Renal cortex interstitium (tissue), 15 donors: ENCODE measurements at places on chromosomes 6 and 20.

- DNase-seq = peak; percentile 77
These were observed at the start of gene TXNDC5 for GRCh38 chr6:7910654-7911344. TSS of gene TXNDC5 (minus strand) at chr6:7910788. CDS start at chr6:7910776, 12 bp downstream.

- no peak for DNase-seq
These were observed 24.2 kb downstream of the MDGA1 start for GRCh38 chr6:37673436-37673835.

DNA sequence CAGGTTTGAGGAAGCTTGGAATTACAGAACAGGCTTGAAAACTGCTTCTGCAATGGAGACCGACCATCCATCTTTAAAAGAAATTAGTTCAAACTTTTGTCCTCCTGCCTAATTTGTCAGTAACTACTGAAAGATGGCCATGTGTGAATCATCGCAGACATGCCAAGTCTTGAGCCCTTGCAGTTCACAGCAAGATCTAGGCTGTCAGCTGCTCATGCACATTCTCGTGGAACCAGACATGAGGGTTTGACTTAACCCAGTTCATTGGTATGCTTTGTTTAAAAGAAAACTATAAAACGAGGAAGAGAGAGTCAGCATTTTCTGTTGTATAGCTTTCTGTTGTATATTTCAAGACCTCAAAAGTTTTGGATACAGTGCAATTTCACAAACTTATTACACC, 74.0 kb upstream of the SAMD5 start:
- no peak for DNase-seq

DNA sequence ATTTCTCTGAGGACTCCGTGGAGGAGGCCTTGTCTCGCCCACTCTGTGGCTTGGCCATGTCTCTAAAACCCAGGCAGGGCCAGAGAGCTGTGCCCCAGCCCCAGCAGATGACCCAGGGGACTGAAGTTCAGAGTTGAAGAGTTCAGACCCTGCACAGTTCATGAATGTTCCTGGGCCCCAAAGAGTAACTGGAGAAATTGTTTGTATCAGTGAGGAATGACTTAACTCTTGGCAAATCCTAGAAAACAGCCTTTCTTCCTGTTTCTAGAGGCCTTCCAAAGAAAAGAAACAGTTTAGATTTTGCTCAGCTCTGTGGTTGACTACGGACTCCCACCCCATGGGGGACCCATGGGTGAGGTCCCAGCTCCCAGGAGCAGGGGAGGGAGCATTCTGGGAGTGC, 62.1 kb upstream of the EYA2 start:
- no peak for DNase-seq

DNA sequence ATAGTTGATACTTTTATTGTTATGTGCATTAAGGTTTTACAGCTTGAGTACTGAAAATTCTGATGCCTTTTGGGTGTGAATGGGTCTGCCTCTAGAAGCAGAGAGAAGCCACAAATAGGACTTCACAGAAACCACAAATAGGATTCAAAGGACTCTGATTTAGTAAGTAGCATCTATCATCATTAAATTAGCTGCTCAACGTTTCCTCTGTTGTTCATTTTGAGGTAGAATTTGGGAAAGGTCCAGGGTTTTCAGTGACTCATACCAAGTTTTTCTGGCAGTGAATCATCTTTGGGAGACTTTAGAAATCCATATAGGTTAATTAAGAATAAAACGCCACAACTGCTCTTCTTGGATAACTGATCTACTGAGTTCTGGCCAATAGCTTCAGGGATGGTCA, 105.1 kb downstream of the PHF3 start:
- DNase-seq = no peak

- DNase-seq = no peak
These were observed 14.5 kb upstream of the CCN6 start for GRCh38 chr6:112039431-112039770.

- DNase-seq = no peak
These were observed 354.1 kb upstream of the CDH4 start for GRCh38 chr20:60897976-60898375.

DNA sequence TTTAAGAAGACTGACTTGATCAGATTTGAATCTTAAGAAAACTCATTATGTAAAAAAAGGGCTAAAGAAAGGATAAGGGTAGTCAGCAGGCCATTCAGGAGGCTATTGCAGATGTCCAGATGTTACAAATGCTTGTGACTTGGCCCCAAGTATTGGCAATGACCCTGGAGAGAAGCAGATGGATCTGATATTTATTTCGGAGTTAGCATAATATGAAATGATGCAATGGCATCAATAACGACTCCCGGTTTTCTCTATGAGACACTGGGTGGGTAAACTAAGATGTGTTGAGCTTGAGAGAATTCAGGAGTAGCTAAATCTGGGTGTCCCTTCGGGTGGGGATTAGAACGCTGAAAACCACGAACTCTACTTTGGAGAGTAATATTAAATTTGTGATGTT, 149.7 kb downstream of the LAMA2 start:
- no peak for DNase-seq

DNA sequence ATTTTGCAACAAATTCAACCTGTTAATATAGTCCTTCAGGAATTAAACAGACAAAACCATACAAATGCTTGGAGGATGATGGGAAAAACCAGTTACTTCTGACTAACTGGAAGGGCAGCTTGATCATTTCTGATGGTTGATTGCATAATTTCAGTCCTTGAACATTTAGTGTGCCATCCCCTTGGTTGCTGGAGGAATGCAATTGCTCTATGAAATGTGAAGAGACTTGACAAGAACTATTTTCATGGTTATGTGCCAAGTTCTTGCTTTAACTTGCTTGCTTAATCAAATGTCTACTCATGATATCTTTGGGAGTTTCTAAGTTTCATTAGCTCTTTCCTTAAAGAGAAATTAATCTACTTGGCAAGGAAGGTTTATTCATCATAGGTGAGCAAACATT, 45.2 kb downstream of the ANKEF1 start:
- no peak for DNase-seq

DNA sequence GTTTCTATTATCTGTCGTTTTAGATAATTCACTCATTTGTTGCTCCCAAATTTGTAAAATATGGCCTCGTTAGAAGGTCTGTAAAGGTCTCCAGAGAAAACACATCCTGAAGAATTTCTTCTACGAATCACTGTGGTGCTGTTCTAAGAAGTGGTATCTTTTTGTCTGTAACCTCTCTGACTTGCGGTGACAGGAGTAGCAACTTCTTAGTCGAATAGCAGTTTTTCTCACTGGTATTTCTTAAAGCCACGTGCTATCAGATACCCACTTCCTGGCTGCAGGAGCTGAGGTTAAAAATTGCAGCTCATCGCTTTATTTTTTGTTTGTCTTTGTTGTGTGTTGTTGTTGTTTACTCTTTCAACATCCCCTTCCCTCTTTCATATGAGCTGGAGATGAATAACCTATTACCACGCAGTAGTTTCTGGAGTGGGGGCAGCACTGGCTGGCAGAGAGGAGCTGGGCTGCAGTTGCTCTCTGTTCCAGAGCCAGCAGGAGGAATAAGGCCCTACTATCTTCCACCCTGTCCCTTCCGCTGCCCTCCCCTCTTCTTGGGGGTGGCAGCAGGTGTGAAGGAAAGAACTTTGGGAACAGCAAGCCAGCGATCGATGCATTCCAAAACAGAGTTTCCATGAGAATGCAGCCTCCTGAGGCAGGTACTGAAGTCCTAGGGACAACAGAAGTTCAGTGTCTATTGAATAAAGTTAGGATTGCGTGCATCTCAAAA, 64.7 kb downstream of the C6orf118 start:
- no peak for DNase-seq

- DNase-seq = peak; percentile 60
These were observed 153.2 kb upstream of the TOP1 start for GRCh38 chr20:40875116-40876085.

- no peak for DNase-seq
These were observed 76.0 kb upstream of the TOX2 start for GRCh38 chr20:43838703-43839060.

DNA sequence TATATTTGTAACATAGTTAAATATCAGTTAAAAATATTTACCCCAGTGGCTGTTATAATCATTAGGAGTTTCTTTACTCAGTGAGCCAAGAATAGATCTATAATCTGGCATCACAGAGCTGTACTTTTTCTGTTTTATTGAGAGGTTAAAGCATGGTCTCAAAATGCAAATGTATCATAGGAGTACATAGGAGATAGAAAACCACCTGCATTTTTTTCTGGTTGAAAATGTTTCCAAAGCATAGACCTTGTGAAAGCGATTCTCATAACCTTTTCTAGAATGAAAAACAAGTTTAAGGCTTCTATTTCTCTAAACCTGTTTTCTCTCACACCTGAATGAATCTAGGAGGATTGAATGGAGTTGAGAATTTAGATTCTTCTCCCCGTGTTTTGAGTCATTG, 14.4 kb downstream of the KCNQ5 start:
- DNase-seq = no peak

GRCh38 chr6:2497922-2498623, 252.6 kb downstream of the MYLK4 start:
- DNase-seq = no peak

GRCh38 chr20:17816804-17817587, 117.2 kb downstream of the BANF2 start:
- DNase-seq = no peak

- no peak for DNase-seq
These were observed 198.1 kb downstream of the FOXA2 start for GRCh38 chr20:22386306-22386623.

DNA sequence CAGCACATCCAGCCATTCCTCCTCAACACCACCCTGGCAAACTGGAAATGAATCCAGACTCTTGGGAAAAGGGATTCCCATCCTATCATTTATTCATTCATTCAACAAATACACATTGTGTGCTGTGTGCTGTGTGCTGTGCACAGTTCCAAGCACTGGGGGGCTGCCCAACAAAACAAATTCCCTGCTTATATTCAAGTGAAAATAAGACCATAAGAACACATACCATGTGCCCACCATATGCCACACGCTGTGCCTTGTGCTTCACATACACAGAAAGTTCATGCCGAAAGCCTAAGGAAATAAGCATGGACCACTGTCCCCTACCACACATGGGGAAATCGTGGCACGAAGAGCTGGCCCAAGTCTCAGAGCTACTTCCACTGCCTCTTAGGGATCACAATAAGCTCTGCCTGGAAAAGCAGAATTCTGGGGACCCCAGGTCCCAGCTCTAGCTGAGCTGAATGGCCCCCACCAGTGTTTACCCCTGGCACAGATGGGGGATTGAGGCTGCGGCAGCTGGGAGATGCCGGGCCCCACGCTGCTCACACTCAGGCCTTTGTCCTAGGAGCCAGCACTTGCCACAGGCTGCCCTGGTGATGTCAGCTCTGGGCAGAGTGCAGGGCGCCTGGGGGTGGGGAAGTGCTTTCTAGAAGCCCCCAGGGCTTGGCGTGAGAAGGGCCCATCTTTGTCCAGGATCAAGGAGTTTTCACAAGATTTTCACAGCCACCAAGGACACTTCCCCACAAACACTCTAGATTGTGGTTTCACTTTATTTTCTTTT, 99.6 kb downstream of the PREX1 start:
- DNase-seq = no peak

- no peak for DNase-seq
These were observed 93.7 kb upstream of the EDN1 start for GRCh38 chr6:12196326-12196936.

DNA sequence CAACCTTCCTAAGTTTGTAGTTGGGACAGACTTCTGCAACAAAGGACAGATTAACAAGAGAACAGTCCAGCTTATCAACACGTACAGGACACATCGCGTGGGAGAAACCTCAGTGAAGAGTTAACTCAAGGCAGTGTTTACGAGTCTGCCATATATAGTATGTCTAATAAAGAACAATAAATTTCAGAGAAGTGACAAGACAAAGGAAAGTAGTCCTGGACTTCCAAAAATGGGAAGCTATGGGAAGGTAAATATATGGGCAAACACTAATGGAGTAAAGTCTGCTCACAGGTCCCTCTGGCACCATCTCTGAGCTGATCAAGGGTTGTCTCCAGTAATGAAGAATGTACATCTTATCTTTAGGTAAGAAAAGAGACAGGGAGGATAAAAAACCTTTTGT, 34.9 kb downstream of the GCM1 start:
- DNase-seq = no peak

- DNase-seq = no peak
These were observed 269.3 kb downstream of the ARHGAP18 start for GRCh38 chr6:129440691-129441090.

- no peak for DNase-seq
These were observed 9.1 kb downstream of the HIVEP2 start for GRCh38 chr6:142935553-142936517.

DNA sequence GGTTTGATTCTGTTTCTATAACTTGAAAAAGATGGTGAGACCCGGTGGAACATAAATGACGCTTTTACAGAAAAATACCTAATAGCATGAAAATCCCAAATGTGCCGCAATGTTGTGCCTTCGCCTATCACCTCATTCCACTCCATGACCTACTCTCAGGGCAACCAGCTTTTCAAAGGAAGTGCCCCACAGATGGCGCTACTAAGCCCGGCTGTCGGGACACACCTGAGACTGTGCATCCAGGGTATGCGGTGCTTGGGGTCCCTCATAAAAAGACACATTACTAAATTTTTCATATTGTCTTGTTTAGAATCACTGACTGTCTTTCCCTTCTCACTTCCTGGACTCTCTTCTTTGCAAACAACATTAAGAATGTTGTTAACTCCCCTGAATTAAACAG, 145.5 kb upstream of the RPS6KA2 start:
- no peak for DNase-seq

- DNase-seq = no peak
These were observed 8.4 kb upstream of the GPSM3 start for GRCh38 chr6:32200711-32201475.

- no peak for DNase-seq
These were observed 50.7 kb upstream of the TPD52L1 start for GRCh38 chr6:125102891-125103290.

DNA sequence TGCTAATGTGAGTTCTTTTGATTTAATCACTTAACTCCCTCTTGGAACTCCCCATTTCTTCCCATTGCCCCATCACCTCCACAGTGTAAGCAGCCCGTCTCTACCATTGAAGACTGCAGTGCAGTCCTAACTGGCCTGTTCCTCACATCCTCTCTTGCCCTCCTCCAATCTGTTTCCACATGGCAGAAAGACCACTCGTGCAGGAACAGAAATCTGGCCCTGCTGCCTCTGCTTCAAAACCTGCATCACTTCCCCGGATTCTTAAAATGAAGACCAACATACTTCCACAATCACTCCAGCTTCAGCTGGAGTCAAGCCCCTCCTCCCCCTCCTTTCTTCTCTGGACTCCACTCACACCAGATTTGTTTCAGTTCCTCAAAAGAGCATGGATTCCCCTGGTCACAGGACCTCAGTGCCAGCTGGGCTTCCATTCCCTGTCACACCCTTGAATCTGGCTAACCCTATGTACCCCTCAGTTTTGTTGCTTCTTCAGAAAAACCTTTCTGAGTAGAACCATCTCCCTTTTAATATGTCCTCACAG, 802.3 kb downstream of the MAFB start:
- DNase-seq = no peak

DNA sequence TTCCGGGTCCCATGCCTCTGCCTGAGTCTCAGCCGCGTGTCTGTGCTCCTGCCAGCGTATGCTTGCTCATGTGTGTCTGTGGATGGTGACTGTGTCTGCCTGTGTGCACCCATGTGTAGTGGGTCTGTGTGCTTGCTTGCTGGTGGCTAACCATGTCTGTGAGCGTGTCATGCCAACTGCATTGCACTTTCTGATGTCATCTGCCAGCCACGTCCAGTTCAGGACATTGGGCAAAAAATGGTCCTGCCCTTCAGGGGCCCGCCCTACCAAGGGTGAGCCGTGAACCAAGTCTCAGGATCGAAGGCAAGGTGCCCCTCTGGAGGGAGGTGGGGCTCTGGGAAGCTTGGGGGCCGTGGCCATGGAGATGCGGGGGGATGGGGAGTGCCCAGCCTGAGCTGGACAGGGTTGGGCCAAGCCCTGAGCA, 9.4 kb upstream of the ZBTB46 start:
- DNase-seq = no peak

GRCh38 chr20:23227274-23227673, 123.3 kb upstream of the NXT1 start:
- no peak for DNase-seq
